ENCODE measurements at places on chromosomes 13 and 19.

DNA sequence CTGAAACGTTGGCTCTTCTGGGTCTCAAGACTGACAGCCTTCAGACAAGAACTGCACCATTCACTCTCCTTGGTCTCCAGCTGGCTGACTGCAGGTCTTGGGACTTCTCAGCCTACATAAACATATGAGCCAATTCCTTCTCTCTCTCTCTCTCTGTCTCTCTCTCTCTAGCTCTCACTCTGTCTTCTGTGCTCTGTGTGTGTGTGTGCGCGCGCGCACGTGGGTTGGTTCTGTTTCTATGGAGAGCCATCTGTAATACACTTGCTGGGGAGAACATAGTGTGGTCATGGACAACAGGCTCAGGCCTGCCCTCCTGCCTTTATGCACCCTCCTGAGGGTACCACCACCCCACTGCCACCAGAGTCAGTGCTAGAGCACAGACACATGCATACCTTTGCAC lies 13.7 kb upstream of the SERPINE3 start:
- H3K27ac ChIP-seq, result no peak overlapping the region
- H3K4me1 ChIP-seq, result 0 out of 2 replicates have a peak, but pooled peaks cover under 1% of the 10 kb centered on the region
- H3K36me3 ChIP-seq, result no peaks in the 10 kb centered on the region
- H3K4me3 ChIP-seq, result no peak overlapping the region

GRCh38 chr19:11832253-11832912 lies 16.1 kb upstream of the ZNF439 start:
- H3K27ac ChIP-seq, result no peak overlapping the region
- no peaks in the 10 kb centered on the region for H3K4me1 ChIP-seq
- H3K4me3 ChIP-seq, result no peak overlapping the region
- no peaks in the 10 kb centered on the region for H3K27me3 ChIP-seq
- H3K36me3 ChIP-seq, result peaks cover 8% of the 10 kb centered on the region

DNA sequence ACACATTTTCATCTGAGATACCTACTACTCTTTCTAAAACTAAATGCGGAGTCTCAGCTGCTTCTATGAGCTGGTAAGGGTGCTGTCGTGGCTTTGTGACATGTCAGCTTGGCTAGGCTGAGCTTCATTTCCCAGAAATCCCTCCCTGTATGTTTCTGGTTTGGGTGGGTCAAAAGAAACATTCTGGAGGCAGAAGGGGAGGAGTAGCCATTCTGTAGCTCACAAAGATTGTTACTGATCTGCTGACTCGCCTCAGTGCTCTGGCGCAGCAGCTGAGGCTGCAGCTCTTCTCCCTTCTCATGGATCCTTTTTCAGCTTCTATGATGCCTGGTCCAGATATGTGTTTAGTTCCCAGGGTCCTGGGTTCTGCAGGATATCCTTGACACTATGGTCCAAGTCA lies 114.7 kb downstream of the RAP2A start:
- no peaks in the 10 kb centered on the region for H3K36me3 ChIP-seq
- no peaks in the 10 kb centered on the region for H3K27me3 ChIP-seq
- peaks cover 31% of the 10 kb centered on the region for H3K4me1 ChIP-seq
- H3K27ac ChIP-seq, result peak overlapping the region; percentile 63
- peak overlapping the region; percentile 28 for H3K4me3 ChIP-seq
- no peak for DNase-seq

GRCh38 chr19:35346193-35347052 lies 1.3 kb upstream of the FFAR1 start:
- H3K36me3 ChIP-seq, result no peaks in the 10 kb centered on the region
- H3K27ac ChIP-seq, result no peak overlapping the region
- no peak for DNase-seq
- no peaks in the 10 kb centered on the region for H3K4me1 ChIP-seq
- no peak overlapping the region for H3K4me3 ChIP-seq

GRCh38 chr13:112973577-112973951 lies 4.5 kb downstream of the MCF2L start:
- no peaks in the 10 kb centered on the region for H3K4me1 ChIP-seq
- H3K4me3 ChIP-seq, result no peak overlapping the region
- H3K36me3 ChIP-seq, result no peaks in the 10 kb centered on the region
- no peak overlapping the region for H3K27ac ChIP-seq
